ENCODE measurements at places on chromosomes 2 and 18. TPM values are rescaled to one million over a fixed set of nuclear protein-coding genes. Genes with fewer than 3 reads are reported as not detected.

PKDCC gene
- total RNA-seq, result 88.7 TPM

DNA sequence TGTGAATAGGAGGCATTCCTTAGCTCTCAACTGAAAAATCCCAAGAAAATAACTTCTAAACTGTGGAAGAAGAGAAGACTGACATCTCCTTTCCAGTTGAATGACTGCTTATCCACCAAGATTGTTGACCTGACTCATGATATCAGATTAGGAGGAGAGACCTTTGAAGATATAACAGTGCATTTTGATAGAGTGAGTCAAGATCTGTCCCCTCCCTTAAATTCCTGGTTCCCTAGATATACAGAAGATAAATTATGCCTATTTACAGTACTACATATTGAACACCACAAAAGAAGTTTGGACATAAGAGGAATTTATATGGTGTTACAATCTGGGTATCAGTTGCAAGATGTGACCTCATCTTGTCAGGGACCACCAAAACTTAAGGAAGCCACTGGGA is 285.3 kb upstream of the ZSWIM2 start:
- no peak for DNase-seq

GRCh38 chr18:58870621-58871020 is 5.9 kb downstream of the ZNF532 start:
- no peak for DNase-seq

DNA sequence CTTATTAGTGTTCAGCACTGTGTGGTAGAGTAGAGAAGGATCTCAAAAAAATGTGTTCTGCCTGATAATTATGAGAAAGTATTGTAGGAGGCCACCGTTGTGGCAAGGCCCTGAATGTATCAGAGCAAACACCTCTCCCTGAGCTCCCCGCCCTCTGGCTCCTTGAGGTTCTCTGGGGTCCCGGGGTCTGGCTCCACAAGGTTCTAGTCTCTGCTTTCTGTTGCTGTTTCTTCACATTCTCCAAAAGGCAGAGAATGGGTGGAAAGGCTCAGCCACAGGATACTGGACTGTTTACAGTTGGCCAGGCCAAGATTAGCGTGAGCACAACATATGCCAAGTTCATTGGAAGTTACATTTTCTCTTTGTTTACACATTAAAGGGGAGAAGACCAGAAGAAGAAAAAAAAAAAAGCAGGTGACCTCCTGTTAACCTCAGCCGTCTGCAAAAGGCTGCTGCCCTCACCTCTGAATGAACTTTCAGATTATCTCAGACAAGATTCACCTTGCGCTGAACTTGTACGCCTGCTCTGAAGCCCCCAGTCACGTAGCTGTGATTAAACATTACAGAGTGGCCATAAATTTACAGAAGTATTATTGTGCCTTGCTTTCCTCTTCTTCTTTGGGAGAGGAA is 56.6 kb upstream of the CYP26B1 start:
- DNase-seq, result no peak

DNA sequence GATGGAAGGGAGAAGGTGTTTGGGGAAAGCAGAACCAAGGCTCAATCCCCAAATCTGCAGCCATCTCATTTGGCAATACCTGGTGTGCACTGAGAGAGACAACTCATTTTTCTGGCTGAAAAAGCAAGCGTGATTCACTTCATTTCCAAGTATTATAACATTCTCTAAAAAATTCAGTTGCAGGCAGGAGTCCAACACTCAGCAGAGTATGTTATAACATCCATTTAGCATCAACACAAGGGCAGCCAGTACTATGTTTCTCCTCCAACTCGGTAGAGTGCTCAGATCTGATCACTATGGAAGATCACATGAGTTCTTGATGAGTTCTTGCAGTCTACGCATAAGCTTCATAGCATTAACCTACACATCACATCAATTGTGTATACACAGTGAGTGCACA is 99.4 kb upstream of the PID1 start:
- DNase-seq, result no peak

TCF23 gene
- 0.08 TPM for total RNA-seq

DNA sequence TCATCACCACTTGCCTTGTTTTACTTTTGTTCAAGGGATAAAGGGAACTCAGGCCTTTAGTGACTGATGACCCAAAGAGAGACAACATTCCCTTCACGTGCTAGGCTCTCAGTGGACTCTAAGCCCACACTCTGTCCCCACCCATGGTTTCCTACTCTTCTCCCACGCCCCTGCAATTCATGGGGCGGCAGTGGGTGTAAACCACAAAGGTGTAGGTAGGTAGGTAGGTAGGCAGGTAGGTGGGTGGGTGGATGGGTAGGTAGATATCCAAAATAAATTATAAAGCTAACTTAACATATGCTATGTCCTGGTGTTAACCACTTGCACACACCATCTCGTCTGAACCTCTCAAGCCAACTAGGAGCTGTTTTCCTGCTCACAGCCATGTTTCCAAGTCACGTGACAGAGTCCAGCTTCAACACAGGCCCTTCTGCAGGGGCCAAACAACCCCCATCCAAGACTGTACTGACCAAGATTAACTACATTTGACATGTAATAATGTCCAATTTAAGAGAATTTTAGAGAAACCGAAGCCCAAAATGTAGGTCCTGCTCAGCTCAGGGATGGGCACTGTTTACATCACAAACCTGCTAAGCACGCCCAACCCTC is 33.7 kb downstream of the DNMT3A start:
- DNase-seq, result no peak

SCN9A gene
- total RNA-seq, result 1.4 TPM

DNA sequence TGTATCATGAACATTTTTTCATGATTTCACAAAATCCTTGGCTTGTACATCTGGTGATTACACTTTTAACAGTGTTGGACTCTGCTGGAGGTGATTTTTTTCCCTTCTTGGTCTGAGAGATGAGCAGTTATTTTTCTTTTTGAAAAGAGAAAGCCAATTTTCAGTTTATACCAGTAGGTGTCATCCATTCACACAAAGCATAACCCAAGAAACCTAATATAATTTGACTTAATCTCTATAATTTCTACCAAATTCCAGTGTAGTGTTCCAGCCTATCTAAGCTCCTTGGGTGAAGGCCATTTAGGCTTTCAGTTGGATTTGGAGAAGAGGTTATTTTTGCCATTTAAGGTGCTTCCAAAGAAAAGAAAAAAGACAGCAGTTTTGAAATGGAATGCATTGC is 7.7 kb upstream of the ICOS start:
- no peak for DNase-seq

NLRC4 gene
- 0.96 TPM for total RNA-seq

All from left ventricle myocardium inferior (tissue), 1 donor.